Fibroblast of the conjunctiva (primary cell): ENCODE measurements at places on chromosomes 11 and 22.

GRCh38 chr11:134657631-134658030 is 245.6 kb upstream of the B3GAT1 start:
- DNase-seq: no peak

GRCh38 chr11:19838994-19839768 is 126.5 kb downstream of the NAV2 start:
- no peak for DNase-seq

DNA sequence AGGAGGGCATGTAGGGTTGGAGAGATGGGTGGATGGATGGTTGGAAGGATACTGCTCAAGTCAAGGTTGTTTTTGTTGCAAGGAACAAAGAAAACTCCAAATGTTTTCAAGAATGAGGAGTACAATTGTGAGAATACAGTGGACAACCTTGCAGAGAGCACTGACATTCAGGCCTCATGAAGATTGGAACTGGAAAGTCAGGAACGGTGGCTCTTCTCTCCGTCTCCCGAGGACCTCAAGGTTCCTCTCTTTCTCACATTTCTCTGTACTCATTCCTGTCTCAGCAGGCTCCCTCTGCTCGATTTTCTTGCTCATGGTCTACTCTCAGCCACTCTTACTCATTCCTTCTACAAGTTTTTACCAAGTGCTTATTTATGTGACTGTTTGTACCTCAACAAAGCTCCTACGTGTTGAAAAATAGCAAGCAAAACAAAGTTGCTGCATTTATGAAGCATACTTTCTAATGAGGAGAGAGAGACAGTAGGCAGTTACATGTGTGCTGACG is 97.6 kb downstream of the SWAP70 start:
- no peak for DNase-seq

DNA sequence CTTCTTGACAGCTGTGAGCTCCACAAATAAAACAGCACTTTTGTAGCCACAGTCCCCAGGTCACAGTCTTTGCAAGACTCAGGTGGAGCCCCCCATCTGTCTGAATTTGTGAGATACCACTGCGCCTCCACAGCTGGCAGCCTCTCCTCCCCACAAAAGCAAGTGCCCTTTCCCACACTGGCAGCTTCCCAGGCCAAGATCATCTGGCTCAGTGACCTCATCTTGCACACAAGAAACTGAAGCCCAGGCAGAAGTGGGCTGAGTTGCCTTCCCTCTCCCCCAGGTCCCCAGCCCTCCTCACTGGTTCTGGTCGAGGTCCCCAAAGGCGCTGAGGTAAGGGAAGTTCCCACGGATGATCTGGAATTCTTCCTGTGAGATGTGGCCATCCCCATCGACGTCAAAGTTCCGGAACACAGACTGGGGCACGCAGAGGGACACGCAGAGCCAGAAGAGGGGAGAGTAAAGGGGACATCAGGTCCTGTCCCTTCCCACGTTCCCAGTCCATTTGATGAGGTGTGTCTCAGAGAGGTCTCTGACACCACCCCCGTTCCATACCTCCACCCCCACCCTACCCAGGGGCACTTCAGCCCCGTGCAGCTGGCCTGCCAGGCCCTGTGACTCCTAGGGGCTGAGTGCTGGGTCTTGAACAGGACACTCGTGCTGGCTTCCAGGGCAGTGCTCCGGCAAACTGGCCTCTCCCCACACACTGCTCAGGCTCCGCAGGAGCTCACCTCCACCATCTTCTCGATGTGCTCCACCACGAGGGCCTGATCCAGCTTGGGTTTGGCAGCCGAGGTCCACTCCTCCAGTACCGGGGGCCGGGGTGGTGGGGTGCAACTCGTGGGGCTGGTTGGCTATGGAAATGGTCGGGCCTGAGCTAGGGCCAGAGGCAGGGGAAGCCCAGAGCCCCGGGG is 8.9 kb downstream of the RASGRP2 start:
- no peak for DNase-seq

GRCh38 chr11:8732324-8732670 is 49.7 kb downstream of the RPL27A start:
- no peak for DNase-seq

DNA sequence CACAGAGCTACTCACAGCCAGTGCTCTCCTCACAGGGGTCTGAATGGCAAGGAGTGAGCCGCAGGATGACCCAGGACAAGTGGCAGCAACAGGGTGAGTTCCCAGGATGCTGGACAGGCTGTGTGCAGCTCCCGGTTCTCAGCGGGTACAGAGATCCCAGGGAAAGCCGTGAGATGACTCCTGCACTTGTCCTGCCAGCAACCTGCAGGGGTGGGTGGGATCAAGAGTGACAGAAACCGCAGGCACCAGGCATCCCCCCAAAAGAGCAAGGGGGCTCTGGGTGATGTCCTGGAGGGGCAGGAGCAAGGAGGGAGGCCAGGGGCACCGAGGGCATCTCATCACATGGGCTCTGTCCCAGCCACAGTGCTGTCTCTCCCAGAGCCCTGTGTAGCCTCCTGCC is 15.9 kb upstream of the PRODH start:
- no peak for DNase-seq
